ENCODE measurements at places on chromosomes 12 and 14.
A peak's percentile ranks its signal among the peaks of the same experiment; 100 is the strongest.

GRCh38 chr12:15859116-15859515 lies 23.1 kb upstream of the STRAP start:
- no peak for DNase-seq

DNA sequence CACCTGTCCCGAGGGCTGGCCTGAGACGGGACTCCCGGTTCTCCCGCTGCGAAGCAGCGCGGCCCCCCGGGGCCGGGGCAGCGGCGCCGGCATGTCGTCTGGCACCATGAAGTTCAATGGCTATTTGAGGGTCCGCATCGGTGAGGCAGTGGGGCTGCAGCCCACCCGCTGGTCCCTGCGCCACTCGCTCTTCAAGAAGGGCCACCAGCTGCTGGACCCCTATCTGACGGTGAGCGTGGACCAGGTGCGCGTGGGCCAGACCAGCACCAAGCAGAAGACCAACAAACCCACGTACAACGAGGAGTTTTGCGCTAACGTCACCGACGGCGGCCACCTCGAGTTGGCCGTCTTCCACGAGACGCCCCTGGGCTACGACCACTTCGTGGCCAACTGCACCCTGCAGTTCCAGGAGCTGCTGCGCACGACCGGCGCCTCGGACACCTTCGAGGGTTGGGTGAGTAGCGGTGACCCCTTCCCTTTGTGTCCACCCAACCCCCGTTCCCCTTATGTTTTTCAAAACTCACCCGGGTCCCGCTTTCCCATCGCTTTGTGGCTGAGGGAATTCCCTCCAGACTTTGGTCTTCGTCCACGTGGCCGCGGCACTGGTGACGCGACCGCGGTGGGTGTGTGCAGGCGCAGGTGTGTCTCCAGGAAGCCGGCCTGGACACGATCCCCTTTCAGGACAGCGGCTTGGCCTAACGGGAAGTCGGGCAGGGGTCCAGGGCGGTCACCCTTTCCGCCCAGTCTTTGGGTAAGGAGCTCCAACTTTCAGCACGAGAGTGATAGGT lies 826 bp downstream of the PRKCH start:
- DNase-seq = no peak

DNA sequence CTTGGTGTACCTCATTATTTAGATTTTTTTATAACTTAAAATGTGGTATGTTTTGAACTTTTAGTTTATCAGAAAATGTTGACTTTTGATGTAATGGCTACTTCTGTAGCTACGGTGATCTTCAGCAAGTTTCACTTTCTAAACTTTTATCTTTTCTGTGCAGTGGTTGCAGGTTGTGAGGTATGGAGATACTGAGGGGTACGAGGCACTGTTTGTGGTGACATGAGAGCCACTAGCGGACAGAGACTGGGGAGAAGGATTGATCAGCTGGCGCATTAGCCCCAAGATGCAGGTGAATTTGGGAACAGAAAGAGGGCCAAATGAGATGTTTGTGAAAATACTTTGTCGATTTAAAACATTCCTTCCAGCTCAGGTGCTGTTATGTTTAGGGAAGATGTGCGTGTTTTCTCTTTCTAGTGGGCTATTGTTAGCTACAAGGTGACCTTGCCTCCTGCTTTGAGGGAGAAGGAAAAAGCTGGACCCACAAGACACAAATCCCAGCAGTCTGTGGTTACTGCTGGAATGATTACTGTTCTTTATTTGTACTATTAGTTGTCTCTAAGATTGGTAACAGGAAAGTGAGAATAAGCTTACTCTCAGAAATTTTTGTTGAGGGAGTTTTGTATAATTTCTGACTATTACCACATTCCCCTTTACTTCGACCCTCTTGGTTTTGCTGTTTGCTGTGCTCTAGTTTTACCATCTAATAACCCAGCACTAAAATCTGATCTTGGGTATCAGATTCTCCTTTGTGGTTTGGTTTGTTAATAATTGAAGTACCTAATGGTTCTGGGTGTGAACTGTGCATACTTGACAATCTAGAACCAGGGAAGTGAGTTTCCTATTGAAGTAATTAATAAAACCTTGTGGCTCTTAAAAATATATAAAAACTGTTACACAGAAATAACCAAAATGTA lies 61.7 kb downstream of the FBXO34 start:
- no peak for DNase-seq

DNA sequence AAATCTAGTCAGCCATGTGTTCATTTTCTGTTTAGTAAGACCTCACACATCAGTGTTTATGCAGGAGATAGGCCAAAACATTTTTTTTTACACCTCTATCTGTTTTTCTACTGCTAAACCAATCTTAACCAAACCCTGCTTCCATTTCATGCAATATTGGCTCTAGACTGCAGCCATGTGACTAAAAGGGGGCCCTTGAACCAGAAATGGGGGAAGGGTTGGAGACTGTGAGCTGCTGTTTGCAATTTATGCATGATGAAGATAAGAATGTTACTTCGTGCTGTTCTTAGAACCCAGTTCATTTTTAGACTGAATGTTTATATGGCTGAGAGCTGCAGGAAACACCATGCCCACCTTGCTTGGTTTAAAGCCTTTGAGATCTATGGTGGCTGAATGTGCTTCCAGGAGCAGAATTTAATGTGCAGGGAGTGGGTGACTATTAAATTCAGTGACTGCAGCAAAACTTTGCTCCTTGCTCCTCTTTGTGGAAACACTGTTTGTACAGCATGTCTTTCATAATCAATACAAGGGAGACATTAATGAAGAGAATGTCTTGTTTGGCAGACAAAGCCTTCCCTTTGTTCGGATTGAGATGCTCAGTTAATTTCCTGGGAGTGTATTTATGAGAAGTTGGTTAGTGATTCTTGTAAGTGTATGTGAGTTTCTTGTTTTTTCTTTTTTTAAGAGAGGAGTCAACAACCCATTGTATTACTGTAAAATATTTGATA lies 53.6 kb downstream of the CHST11 start:
- DNase-seq = no peak

DNA sequence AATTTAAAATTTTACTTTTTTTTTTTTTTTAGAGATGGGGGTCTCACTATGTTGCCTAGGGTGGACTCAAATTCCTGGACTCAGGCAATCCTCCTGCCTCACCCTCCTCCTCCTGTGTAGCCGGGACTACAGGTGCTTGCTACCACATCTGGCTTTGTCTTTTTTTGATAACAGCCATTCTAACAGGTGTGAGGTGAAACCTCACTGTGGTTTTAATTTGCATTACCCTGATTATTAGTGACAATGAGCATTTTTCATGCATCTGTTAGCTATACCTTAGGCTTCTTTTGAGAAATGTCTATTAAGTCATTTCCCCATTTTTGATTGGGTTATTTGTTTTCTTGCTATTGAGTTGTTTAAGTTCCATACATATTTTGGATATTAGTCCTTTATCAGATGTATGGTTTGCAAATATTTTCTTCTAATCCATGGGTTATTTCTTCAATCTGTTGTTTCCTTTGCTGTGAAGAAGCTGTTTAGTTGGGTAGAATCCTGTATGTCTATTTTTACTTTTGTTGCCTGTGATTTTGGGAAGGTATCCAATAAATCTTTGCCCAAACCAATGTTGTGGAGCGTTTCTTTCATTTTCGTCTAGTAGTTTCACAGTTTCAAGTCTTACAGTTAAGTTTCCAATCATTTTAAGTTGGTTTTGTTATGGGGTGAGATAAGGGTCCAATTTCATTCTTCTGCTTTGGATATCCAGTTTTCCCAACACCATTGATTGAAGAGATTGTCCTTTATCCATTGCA lies 86.1 kb downstream of the MYF5 start:
- no peak for DNase-seq

GRCh38 chr12:57154804-57155434 lies 7.5 kb upstream of the LRP1-AS start:
- no peak for DNase-seq

DNA sequence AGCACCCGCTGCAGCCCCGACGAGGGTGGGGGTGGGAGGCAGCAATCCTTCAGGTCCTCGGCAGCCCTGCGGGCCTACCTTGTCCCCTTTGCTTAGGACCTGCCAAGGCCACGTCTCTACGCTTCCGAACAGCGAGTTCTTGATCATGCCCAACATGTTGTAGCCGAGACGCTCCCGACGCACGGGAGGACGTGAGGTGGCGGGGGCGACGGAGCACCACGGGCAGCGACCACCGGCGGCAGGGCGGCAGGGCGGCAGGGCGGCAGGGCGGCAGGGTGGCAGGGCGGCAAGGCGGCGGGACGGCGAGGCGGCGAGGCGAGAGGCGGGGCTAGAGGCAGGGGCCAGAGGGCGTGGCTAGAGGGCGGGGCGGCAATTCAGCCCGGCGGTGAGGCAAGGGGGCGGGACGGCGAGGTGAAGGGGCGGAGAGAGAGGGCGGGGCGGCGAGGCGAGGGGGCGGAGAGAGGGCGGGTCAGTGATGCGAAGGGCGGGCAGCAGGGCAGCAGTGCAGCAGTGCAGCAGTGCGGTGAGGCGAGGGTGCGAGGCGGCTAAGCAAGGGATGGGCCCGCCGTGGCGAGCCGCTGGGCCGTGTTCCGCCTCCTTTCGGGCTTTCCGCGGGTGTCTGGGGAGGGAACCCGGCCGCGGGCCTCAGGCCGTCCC lies at the start of gene HEBP1:
TSS of gene HEBP1 (minus strand) at position 307 of the 657 bp plus-strand sequence. CDS start at position 156, 151 bp downstream.
- peak; percentile 89 for DNase-seq

DNA sequence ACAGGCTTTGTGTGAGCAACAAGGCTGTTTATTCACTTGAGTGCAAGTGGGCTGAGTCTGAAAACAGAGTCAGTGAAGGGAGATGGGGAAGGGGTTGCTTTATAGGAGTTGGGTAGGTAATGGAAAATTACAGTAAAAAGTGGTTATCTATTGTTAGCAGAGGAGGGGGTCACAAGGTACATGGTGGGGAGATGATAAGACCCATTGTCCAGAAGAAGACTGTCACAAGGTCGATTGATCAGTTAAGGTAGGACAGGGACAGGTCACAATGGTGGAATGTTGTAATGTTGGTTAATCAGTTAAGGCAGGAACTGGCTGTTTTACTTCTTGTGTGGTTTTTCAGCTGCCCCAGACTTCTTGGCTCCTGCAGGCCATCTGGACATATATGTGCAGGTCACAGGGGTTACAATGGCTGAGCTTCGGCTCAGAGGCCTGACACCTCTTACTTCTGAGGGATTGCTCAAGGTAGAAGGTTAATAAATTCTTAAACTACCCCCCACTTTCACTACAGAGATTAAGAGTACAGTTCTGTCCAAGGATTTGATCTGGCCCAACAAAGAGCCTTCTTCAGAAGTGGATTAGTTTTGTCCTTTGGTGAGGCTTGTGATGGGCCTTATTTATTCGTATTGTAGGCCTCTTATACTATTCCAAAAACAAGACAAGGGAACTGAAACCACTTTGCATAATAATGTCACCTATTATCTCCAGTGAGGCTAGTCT lies 13.8 kb upstream of the DHRS4 start:
- no peak for DNase-seq

DNA sequence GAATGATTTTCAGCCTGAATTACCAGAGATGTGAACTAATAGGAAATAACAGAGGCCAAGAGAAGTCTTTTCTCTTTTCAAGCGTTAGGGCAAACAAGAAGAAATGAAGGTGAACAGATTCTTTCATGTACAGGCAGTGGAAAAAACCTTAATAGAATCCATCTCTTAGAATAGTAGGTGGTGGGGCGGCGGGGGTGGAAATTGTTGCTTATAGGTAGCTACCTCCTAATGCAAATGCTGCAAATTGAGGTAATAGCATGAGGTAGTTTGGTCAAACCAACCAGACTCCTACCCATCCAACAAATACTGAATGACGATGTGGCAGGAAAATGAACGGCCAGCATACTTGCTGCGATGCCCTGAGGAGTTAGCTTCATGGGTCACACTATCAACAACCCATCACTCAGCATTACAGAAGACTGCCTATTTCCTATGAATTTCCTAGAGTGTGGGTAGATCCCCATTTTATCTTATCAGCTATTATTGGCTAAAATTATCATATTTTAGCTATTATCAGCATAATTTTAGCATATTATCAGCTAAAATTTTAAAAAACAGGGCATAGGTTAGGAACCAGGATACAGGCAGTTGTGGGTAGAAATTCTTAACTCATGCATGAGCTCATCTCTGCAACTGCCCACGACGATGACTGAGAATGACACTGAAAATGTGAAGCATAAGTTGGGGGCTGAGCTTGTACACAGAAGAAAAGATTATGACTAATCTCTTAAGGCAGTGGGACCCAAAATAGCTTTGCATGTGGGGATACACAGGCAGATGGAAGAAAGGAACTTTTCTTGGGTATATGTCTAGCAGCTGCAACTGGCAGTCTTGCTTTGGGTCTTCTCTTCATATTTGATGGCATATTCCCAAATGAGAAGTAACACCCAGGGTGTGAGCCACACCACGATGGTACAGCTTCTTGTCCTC lies 68.7 kb downstream of the NIN start:
- no peak for DNase-seq

DNA sequence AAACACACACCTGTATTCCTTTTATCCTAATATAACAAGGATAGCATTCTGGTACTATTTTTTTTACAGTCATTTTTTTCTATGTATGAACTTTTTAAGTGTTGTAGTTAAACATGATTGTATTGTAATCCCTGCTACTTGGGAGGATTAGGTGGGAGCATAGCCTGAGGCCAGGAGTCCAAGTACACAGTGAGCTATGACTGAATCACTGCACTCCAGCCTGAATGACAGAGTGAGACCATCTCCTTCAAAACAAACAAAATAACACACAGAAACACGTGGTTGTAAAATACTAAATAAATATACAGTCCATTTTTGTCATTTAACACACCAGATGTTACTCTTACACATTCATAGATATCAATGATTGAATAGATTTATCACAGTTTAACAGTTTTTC lies 56.9 kb downstream of the MAP4K5 start:
- no peak for DNase-seq

DNA sequence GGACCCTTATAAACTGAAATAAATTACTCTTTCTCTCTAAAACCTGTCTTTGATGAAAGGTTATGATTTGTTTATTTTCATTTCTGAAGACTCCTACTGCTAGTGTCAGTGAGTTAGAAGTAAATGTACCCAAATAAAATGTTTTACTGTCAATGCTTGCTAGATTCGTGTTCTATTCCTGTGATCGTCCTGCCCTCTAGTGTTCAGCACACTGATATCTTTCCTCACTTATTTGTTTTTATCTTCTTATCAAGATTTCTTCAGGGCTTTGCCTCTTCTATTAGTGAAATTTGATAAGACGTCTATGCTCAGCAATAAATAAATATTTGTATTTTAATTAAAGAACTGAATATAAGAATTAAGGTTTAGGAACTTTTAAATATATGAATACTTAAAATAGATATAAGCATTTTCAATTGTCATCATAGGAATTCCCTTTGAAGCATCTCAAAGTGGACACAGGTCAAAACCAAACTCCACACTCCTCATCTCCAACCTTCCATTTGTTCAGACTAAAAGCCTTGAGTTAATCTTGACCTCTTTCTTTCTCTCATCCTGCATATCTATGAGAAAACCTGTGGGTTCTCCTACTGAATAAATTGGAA lies 75.8 kb downstream of the C12orf50 start:
- DNase-seq = no peak

- DNase-seq = no peak
Measured at GRCh38 chr12:1078002-1078401, 87.0 kb downstream of the ERC1 start.

DNA sequence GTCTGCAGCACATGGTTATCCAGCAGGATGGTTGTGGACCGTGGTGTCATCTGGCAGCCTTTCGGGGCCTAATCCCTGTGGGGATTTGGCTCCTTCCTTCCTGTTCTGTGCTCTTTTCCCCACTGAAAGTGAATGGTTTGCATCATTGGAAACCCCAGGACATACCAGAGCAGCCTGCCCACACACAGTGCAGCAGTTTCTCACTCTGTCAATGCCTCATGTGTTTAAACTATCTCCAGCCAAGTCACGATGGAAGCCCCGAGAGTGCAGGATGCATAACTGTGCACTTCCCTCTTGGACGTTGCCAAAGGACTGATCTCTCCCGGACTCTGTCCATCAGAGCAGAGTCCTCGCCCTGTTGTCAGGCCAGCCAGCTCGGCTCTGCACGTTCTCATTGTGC lies 29.0 kb upstream of the AMN start:
- no peak for DNase-seq

- no peak for DNase-seq
Measured at GRCh38 chr14:58398495-58398894, 2.8 kb downstream of the TOMM20L start.
